Stimulated activated CD8-positive, alpha-beta memory T cell treated with anti-CD3 and anti-CD28 coated beads, Interleukin-7, amount 100 ng/mL, for 4 hours (primary cell): ENCODE measurements at places on chromosomes 6 and 20.

DNA sequence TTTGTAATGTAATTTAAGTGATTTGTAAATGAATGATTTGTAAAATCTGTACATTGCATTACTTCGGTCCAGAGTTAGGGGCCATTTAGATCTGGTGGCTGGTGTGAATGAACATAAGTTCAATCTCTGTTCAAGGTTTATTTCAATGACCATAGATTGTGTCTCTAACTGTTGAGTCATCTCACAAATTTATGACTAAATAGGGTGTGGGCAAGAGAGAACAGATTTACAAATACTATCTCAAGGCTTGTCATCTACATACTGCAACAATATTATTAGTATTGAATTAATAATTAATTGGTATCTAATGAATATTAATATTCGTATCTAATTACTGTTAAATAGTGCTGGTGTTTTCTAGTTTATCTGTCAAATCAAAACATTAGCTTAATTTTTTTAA is 115.3 kb upstream of the EDN1 start:
- no peak for DNase-seq

DNA sequence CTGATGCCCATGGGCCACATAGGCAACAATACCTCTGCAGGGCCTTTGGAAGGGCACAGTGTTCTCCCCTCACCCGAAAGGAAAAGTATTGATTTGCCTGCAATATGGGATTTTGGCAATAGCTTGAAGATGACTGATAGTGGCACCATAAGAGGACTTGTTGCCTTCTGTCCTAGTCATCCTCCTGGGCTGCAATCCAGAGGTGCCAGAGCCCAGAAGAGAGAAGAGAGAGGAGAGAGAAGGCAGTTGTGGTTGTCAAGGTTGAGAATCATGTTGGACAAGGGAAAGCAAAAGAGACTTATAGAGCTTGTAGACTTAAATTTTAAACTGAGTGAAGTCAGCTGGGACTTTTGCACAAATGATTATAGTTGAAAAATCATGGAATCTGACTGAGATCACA is 14.6 kb downstream of the HDGFL1 start:
- DNase-seq: no peak

GRCh38 chr6:140346428-140346827 is 972.0 kb upstream of the CITED2 start:
- no peak for DNase-seq

DNA sequence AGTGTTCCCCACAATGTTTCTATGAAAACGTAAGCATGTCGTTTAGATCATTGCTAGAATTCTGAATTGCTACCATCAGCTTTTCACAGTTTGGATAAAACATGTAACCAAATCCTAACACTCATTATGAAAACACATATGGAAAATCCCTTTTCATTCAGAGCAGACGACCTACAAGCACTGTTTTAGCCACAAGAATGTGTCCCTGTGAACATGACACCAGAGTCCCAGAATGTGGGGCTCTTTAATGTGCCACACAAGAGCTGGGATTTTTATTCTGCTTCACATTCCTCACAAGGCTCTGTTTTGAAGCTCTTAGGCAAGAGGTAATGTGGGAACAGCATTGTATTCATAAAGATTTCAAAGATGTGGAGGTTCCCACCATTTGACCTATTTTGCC is 141.1 kb upstream of the CITED2 start:
- DNase-seq: no peak

GRCh38 chr20:7171911-7172310 is 404.4 kb downstream of the BMP2 start:
- DNase-seq: no peak

DNA sequence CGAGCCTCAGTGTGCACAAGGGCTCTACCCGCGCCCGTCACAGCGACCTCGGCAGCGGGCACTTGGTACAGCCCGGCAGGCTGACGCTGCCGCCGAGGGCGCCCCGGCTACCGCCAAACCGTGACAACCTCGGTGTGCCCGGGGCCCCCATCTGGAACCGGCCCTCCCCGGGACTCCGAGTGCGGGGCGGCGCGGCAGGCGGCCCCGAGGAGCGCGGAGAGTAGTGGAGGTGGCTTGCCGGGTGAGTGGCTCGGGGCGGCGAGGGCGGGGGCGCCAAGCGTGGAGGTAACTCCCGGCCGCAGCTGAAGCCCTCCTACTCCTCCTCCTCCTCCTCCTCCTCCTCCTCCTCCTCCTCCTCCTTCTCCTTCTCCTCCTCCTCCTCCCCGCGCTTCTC is at the start of gene ISM1:
Gene ISM1, plus strand, starts transcription at position 371 of the 394 bp plus-strand sequence. CDS start 503 bp downstream, outside the sequence.
- DNase-seq: peak; percentile 34

DNA sequence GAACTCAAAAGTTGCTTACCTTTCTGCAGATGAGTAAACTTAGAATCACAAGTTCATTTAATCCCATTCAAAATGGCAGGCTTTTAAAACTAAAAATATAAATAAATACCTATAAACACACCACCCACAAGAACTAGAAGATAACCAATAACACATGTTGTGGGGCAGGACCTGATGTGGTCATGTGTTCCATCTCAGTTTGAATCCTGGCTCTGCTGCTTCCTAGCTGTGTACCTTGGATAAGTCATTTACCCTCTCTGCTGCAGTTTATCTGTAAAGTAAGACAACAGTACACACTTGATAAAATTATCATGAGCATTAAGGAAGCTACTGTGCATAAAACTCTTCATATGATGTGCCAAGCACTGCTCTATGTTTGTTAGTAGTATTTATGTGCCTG is 22.0 kb downstream of the TRIM27 start:
- DNase-seq: no peak

DNA sequence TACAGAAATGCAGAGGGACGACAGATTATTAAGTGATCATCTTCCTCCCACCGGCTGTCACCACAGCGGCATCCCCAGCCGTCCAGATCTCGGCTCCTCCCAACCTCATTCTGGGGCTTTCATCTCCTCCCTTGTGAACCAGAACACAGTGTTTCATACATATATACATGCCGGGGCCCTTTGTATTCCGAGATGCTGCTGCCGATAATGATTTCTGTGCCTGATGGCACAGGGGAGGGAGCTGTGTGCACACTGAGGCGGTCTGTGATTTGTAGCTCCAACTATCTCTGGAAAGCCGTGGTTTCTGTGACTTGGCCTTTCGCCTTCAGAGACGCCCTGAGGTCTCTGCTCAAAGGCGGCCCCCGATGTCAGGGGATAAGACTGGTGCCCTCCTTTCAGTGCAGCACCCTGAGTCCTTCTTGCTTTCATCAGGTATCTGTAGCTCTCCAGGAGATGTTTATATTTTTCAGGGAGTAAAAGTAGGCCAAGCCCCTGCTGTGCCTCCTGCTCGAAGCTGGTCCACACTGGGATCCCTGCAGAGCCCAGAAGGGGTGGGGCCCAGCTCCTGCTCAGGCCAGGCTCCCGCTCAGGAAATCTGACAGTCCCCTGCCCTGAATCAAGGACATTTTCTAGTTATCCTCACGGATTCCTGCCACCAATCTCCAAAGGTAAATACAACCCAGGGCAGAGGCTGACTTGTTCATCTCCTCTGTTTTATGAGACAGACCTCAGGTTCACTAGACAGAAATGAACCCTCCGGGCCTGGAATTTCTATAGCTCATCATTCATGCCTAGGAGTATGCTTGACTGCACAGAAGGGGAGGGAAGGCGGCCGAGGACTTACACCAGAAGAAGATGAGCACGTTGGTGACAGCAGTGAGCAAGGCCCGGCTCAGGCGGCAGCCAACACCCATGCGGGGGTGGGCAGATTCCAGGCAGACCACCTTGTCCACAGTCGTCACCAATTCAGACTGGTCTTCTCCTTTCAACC is 11.2 kb downstream of the LEMD2 start:
- no peak for DNase-seq

- no peak for DNase-seq
Observed at GRCh38 chr6:46465294-46466165, 25.7 kb downstream of the RCAN2 start.

- no peak for DNase-seq
Observed at GRCh38 chr20:40682104-40682981, 6.7 kb downstream of the MAFB start.
